ENCODE measurements at places on chromosomes 3 and 15. TPM values are rescaled to one million over a fixed set of nuclear protein-coding genes. Genes with fewer than 3 reads are reported as not detected.
A peak's percentile ranks its signal among the peaks of the same experiment; 100 is the strongest.

The DUOXA1 gene
- not detected for total RNA-seq

The ELL3 gene
- total RNA-seq: 2.0 TPM

The CP gene
- 5.4 TPM for total RNA-seq

The FETUB gene
- not detected for total RNA-seq

The RBP2 gene
- total RNA-seq: not detected

The MKRN3 gene
- not detected for total RNA-seq

The APOD gene
- not detected for total RNA-seq

The RAB6B gene
- 4.7 TPM for total RNA-seq

GRCh38 chr3:103614719-103615118, 1179.9 kb downstream of the ZPLD1 start:
- H3K36me3 ChIP-seq: no peaks in the 10 kb centered on the region
- no peak overlapping the region for H3K27ac ChIP-seq
- no peaks in the 10 kb centered on the region for H3K27me3 ChIP-seq

DNA sequence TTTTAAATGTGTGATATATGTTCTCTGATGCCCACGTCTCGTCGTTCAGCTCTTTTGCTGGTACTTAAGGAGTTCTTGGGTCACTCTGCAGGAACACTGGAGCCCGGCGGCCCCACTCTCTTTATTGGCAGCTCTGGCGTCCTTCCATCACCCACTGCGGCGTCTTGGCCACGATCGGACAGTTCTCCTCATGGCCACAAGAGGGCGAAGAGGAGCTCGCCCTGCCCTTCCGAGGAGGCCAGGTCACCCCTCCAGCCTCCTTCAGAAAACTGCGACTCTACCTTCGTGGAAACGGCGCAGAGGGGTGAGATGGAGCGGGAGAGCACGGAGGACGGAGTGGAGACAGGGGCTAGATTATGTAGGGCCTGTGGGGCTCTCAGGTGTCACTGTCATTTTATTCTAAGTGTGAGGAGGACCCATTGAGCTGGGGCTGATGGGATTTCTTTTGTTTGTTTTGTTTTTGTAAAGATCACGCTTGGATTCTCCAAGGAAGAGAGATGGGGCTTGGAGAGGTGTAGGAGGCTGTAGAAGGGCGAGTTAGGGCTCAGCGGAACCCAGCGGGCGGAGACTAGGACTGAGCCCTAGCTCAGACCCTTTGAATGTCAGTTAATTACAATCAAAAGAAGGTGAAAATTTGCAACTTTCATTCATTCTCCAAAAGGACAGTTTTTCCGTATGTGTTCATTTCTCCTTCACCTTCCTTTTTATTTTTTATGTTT, 28.0 kb upstream of the GABRA5 start:
- H3K27me3 ChIP-seq: no peaks in the 10 kb centered on the region
- DNase-seq: no peak
- no peaks in the 10 kb centered on the region for H3K36me3 ChIP-seq
- H3K27ac ChIP-seq: no peak overlapping the region
- H3K4me3 ChIP-seq: no peak overlapping the region
- H3K4me1 ChIP-seq: no peaks in the 10 kb centered on the region

DNA sequence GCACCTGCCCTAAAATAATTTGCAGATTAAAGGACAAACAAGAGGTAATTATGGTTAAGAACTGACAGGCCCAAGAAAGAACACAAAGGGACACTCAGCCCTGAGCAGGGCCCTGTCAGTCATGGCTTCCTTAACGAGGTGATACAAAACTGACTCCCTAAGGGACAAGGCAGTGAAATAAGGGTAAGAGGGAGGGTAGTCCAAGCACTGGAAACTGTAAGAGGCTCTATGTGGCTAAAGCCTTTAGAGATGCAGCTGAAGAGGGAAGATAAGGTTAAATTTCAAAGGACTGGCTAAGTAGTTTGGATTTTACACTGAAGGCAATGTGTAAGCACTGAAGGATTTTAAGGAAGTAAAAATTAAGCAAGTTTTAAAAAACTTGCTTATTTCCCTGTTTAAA, 3.9 kb downstream of the ATR start:
- H3K27ac ChIP-seq: no peak overlapping the region
- H3K4me1 ChIP-seq: peaks cover 36% of the 10 kb centered on the region
- H3K4me3 ChIP-seq: no peak overlapping the region
- peaks cover 60% of the 10 kb centered on the region for H3K36me3 ChIP-seq

DNA sequence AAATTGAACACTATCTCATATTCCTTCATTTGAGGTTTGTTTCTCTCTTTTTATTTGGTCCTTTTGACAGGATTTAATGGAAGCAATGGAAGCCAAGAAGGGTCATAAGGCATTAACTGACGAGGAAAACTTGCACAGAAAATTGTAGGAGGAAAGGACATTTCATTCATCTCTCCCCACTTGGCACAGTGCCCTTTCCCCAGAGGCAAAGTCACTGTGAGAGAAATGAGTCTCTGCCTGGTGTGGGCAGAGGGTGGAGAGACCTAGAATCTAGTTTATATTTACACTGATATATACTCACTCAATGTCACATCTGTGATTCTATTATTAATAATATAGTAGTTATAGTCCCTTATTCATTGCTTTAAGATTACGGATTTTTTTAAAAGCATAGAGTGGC, 324.6 kb upstream of the IL12A start:
- peaks cover 3% of the 10 kb centered on the region for H3K27me3 ChIP-seq
- H3K36me3 ChIP-seq: peaks cover 3% of the 10 kb centered on the region
- H3K4me1 ChIP-seq: peaks cover 7% of the 10 kb centered on the region
- H3K4me3 ChIP-seq: no peak overlapping the region
- no peak for DNase-seq

GRCh38 chr3:11186771-11187191, 32.5 kb downstream of the HRH1 start:
- no peak for DNase-seq
- no peak overlapping the region for H3K4me3 ChIP-seq
- no peaks in the 10 kb centered on the region for H3K36me3 ChIP-seq
- H3K27ac ChIP-seq: no peak overlapping the region

- H3K27me3 ChIP-seq: no peaks in the 10 kb centered on the region
- H3K4me3 ChIP-seq: no peak overlapping the region
- H3K36me3 ChIP-seq: no peaks in the 10 kb centered on the region
- peaks cover 46% of the 10 kb centered on the region for H3K4me1 ChIP-seq
- DNase-seq: no peak
- H3K27ac ChIP-seq: no peak overlapping the region
Measured at GRCh38 chr3:170741756-170742529, 128.1 kb downstream of the RPL22L1 start.

DNA sequence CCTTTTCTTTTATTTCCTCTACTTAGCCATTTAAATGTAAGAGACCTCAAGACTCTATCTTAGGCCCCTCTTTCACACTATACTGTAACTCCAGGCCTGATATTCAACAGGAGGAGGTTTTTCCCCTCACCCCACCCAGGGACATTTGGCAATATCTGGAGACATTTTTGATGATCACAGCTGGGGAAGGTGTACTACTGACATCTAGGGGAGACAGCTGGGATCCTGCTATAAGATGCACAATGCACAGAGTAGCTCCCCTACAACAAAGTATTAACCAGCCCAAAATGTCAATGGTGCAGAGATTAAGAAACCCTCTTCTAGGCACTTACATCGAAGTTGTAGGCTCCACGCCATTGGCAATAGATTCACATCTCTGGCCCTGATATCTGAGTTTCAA, 517.5 kb upstream of the UBE2E2 start:
- H3K4me1 ChIP-seq: no peaks in the 10 kb centered on the region
- no peaks in the 10 kb centered on the region for H3K36me3 ChIP-seq
- H3K27ac ChIP-seq: no peak overlapping the region
- DNase-seq: peak; percentile 29
- no peak overlapping the region for H3K4me3 ChIP-seq

DNA sequence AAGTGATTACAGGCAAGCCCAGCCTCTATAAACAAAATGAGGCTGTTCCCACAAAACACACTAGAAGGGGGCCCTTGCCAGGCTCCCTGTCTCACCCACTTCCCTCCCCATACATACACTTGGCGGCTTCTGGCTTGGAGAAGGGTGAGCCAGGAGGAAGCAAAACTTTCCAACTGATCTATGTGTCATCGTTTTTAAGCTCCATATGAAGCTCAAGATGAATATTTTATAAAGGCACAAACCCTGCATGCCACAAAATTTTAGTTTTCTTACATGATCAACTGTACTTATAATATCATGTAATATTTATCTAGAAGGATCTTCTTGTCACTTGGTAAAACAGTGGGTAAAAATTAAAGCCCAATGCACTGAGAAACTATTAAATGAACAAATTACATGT, 80.8 kb upstream of the TJP1 start:
- H3K4me1 ChIP-seq: peaks cover 8% of the 10 kb centered on the region
- no peaks in the 10 kb centered on the region for H3K27me3 ChIP-seq
- H3K4me3 ChIP-seq: no peak overlapping the region
- DNase-seq: no peak

- H3K27me3 ChIP-seq: peaks cover 47% of the 10 kb centered on the region
- no peaks in the 10 kb centered on the region for H3K36me3 ChIP-seq
- H3K4me3 ChIP-seq: no peak overlapping the region
- no peaks in the 10 kb centered on the region for H3K4me1 ChIP-seq
Measured at GRCh38 chr3:10753964-10754363, 62.1 kb upstream of the SLC6A11 start.

GRCh38 chr3:14188041-14188754, 9.6 kb downstream of the LSM3 start:
- no peak overlapping the region for H3K27ac ChIP-seq
- H3K27me3 ChIP-seq: no peaks in the 10 kb centered on the region
- H3K36me3 ChIP-seq: peaks cover 5% of the 10 kb centered on the region
- DNase-seq: no peak
- H3K4me3 ChIP-seq: no peak overlapping the region

- H3K27ac ChIP-seq: no peak overlapping the region
- peak overlapping the region; percentile 77 for H3K4me3 ChIP-seq
- H3K27me3 ChIP-seq: peaks cover 51% of the 10 kb centered on the region
- H3K36me3 ChIP-seq: no peaks in the 10 kb centered on the region
Measured at GRCh38 chr15:52804526-52805081, 14.5 kb upstream of the ONECUT1 start.

DNA sequence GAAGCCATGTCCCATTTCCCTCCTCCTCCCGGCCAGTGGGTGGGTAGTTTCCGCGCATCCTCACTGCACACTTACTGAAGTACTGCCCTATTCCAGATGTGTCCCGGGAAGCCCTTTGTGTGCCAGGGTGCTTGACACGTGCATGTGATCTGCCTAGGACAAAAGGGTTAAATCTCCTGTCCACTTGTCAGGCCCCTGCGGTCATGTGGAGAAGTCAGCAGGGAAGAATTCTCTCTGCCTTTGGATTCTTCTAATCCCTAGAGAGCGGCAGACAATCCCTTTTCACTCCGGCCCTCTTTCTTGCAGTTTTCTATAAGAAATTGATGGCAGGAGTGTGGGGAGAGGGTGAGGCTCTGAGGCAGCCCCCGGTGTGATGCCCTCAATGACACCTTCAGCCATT, 19.8 kb downstream of the ST8SIA2 start:
- no peaks in the 10 kb centered on the region for H3K4me1 ChIP-seq
- H3K36me3 ChIP-seq: no peaks in the 10 kb centered on the region
- no peak for DNase-seq
- H3K27me3 ChIP-seq: peaks cover 100% of the 10 kb centered on the region
- H3K27ac ChIP-seq: no peak overlapping the region

GRCh38 chr3:130820976-130821375, 72.9 kb upstream of the ATP2C1 start:
- H3K27ac ChIP-seq: peak overlapping the region; percentile 98
- H3K4me1 ChIP-seq: peaks cover 73% of the 10 kb centered on the region
- H3K36me3 ChIP-seq: peaks cover 10% of the 10 kb centered on the region
- H3K27me3 ChIP-seq: no peaks in the 10 kb centered on the region

DNA sequence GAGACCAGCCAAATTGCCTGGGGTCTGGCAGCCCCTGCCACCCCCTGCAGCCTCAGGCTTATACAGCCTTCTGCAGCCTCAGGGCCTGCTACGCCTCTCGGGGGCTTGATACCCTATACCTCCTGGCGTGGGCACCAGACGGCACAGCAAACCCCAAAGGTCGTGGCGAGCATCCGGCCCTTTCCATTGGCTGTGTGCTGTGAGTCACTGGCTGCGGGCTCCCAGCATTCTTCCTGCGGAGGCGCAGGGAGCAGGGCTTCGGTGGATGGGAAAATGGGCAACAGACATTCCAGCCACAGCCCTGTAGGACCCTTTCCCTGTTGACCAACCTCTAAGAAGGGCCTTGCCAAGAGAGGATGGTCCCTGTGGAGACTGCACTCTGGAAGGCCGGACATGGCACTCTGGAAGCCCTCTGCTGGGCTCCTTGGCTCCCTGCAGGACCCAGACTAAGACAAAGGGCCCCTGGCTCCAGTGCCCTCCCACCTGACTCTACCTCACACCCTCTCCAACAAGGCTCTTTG, 59.6 kb downstream of the ITGA11 start:
- H3K4me3 ChIP-seq: no peak overlapping the region
- no peaks in the 10 kb centered on the region for H3K36me3 ChIP-seq
- peaks cover 31% of the 10 kb centered on the region for H3K27me3 ChIP-seq
- H3K27ac ChIP-seq: no peak overlapping the region

- no peak for DNase-seq
- H3K4me1 ChIP-seq: no peaks in the 10 kb centered on the region
- no peak overlapping the region for H3K27ac ChIP-seq
- H3K36me3 ChIP-seq: no peaks in the 10 kb centered on the region
Measured at GRCh38 chr3:105278688-105279087, 88.0 kb upstream of the ALCAM start.

DNA sequence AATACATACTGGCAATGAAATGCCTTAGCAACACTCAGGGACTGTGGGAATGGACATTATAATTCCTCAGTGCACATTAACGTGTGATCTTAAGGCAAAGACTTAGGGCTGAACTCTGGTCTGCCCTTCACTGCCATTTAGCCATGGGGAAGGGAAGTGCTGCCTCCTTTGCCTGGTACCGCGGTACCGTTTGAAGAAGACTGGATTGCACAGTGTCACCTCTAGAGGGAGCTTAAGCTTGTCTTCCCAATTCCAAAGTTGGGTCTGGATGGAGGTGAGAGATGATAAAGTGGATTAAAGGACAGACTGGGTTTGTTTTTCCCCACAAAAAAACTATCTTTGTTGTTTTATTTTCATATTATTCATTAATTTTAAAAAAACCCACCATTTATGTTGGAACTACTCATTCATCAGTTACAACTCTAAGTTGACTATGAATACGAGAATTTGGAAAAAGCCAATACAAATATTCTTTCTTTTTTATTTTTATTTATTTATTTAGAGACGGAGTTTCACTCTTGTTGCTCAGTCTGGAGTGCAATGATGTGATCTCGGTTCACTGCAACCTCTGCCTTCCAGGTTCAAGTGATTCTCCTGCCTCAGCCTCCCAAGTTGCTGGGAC, 60.0 kb upstream of the SYN2 start:
- DNase-seq: peak; percentile 28
- no peak overlapping the region for H3K27ac ChIP-seq

GRCh38 chr3:41307065-41307464, 107.8 kb downstream of the CTNNB1 start:
- H3K27me3 ChIP-seq: no peaks in the 10 kb centered on the region
- DNase-seq: no peak
- H3K36me3 ChIP-seq: no peaks in the 10 kb centered on the region
- no peak overlapping the region for H3K27ac ChIP-seq
- H3K4me1 ChIP-seq: no peaks in the 10 kb centered on the region

Measured in Calu3 (cell line).